Activated naive CD4-positive, alpha-beta T cell treated with anti-CD3 and anti-CD28 coated beads, Interleukin-2, amount 50 U/mL, for 16 hours (primary cell): ENCODE measurements at places on chromosomes 5 and 9.

DNA sequence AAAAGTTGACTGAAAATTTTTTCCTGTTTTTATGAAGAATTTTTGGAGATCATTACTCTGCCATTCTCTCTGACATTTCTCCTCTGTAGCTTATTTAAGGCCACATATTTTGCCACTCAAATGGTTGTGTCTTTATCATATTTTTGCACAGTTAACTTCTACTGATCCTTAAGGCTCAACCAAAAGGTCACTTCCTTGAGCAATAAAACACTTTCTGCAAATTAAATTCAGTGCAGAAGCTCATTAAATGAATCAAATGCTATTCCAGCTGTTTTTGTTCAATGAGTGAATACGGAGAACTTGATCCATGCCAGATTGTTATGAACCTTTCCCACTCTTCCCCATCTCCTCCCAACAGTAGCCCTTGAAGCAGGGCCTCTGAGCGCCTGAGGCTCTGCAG is 93.8 kb upstream of the EPB41L4A start:
- no peak for DNase-seq

GRCh38 chr5:106152569-106152968 is 1518.2 kb downstream of the EFNA5 start:
- DNase-seq = no peak

GRCh38 chr5:9301200-9301599 is 244.7 kb downstream of the SEMA5A start:
- no peak for DNase-seq

DNA sequence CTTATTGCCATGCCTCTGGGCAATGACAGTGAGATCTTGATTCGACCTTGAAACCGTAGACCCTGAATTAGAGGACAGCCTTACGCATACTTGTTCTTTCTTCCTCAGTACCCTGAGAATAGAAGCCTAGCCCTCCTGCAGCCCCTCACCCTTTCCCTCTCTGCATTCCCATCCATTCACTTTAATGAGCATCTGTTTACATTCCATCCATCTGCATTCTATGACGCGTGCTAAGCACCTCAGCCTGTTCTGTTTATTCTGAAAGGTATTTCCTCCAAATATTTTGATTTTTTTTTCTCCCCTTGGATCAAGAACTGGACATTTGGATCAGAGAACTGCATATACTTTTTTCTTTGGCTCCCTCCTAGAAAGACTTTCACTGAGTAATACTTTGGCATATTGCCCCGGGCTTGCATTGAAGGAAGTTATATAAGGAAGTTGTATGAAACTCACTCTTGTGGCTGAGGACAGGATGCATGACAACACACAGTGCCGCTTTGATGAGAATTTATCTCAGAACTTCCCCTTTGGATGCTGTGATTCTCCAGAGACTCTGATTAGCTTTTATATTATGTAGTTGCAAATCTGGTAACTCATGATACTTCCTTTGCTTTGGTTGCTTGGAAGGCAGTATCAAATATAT is 15.7 kb downstream of the TMEM8B start:
- no peak for DNase-seq

DNA sequence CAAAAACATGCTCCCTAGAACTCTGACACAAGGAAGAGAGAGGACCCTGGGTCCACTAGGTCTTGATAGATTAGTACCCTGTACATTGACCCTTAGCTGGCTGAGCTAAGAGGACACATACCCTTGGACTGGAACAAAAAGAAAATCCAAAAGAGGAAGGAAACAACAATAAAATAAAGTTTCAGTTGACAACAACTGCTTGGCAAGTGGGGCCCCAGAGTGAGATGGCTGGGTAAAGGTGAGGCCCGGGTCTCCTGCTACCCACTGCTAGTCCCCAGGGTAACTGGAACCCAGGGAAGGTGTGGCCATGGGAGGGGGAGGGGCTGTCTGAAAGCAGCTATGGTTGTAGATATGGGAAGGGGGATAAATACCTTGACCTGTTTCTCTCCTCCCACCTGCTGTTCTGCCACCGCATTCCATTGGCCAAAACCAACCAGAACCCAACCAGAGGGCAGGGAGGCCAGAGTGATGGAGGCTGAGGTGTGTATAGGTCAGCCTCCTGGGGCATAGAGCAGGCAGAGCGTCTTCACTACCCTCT is 11.7 kb downstream of the TAL2 start:
- DNase-seq = no peak

DNA sequence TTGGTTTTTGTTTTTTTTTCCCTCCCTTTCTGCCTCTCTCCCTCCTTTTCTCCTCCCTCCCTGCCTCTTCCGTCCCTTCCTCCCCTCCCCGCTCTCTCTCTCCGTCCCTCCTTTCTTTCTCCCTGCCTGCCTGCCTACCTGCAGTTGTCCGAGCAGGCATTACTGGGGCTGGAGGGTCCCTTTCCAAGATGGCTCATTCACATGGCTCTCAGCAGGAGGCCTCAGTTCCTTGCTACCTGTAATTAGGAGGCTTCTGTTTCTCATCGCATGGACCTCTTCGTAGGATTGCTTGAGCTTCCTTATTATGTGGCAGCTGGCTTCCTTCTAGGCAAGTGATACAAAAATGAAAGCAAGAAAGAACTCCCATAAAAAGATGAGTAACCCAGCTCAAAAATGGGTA is 8.0 kb downstream of the RGS3 start:
- DNase-seq = no peak
